Renal pelvis (tissue), 12 donors: ENCODE measurements at places on chromosomes 12 and 14.

DNA sequence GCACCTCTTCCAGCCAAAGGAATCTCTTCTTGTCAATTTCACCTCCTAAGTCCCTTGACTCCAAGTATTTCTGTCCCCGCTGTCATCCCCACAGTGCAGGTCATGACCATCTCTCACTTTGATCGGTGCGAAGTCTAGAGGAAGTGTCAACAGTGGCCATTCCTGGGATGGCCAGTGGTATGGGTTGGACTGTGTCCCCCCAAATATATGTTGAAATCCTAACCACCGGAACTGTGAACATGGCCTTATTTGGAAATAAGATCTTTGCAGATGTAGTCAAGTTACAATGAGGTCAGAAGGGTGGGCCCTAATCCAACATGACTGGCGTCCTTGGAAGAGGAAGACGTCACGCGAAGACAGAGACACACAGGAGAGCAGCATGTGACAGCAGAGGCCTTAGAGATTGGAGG, 155.9 kb upstream of the PRMT8 start:
- DNase-seq, result no peak

GRCh38 chr14:51593397-51593796, 58.3 kb upstream of the FRMD6 start:
- no peak for DNase-seq

DNA sequence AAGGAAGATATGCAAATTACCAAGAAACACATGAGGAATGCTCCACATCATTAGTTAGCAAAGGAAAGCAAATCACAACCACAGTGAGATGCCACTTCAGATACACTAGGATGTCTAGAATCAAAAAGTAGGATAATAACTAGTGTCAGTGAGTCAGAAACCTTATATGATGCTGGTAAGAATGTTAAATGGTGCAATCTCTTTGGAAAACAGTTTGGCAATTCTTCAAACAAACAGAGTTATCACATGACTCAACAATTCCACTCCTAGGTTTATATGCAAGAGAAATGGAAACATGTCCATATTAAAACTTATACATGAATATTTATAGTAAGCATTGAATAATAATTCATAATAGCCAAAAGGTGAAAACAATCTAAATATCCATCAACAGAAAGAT, 220.9 kb downstream of the FOXG1 start:
- no peak for DNase-seq

DNA sequence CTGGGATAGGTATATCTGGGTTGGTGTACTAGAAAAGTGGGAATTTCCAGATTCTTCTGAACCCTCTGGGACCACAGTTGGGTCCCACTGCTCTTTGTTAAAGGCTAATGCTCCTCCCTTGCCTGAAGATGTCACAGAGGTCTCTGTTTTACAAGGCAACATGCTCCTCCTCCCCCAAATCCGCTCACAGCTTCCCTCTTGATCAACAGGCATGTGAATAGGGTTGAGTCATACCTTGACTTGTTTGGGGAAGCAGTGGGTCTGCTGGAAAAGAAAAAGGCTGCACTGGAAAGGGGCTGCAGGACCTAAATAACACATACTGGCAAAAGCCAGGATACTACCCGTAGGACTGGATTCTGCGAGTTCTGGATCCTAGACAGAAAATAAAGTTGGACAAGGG, 165.4 kb upstream of the TMEM260 start:
- no peak for DNase-seq

- peak; percentile 8 for DNase-seq
Observed at GRCh38 chr12:72622556-72622955, 350.4 kb downstream of the TRHDE start.

GRCh38 chr14:99266181-99267178, 5.5 kb downstream of the BCL11B start:
- no peak for DNase-seq

- DNase-seq, result no peak
Observed at GRCh38 chr12:45418520-45418919, 202.6 kb downstream of the ANO6 start.

- no peak for DNase-seq
Observed at GRCh38 chr12:388012-388411, 1.1 kb downstream of the KDM5A start.

GRCh38 chr12:65603438-65604351, 220.6 kb upstream of the HMGA2 start:
- no peak for DNase-seq

- no peak for DNase-seq
Observed at GRCh38 chr12:87870061-87870460, 159.1 kb downstream of the C12orf50 start.

DNA sequence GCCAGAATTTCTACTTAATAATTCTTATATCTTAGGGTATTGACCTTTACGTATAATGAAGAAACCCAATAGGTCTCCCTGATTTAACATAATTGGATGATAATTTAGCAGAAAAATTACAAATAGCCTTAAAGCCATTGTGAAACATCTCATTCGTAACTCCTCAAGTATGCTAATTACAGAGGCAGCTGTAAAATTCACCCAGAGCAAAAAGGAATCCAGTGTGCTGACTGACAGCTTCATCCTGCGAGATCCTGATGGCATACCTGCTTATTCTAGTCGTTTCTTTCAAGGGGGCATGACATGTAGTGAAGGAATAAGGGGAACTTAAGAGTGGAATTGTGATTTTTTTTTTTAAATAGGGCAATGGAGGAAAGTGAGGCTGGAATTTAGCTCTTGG, 291.5 kb downstream of the FUT8 start:
- no peak for DNase-seq

- no peak for DNase-seq
Observed at GRCh38 chr14:42459171-42459685, 852.6 kb downstream of the LRFN5 start.

GRCh38 chr14:54562334-54562733, 4.6 kb upstream of the SAMD4A start:
- no peak for DNase-seq

GRCh38 chr12:62621101-62621638, 154.5 kb downstream of the MON2 start:
- no peak for DNase-seq

- DNase-seq, result no peak
Observed at GRCh38 chr12:93186131-93186530, 191.6 kb upstream of the NUDT4 start.

DNA sequence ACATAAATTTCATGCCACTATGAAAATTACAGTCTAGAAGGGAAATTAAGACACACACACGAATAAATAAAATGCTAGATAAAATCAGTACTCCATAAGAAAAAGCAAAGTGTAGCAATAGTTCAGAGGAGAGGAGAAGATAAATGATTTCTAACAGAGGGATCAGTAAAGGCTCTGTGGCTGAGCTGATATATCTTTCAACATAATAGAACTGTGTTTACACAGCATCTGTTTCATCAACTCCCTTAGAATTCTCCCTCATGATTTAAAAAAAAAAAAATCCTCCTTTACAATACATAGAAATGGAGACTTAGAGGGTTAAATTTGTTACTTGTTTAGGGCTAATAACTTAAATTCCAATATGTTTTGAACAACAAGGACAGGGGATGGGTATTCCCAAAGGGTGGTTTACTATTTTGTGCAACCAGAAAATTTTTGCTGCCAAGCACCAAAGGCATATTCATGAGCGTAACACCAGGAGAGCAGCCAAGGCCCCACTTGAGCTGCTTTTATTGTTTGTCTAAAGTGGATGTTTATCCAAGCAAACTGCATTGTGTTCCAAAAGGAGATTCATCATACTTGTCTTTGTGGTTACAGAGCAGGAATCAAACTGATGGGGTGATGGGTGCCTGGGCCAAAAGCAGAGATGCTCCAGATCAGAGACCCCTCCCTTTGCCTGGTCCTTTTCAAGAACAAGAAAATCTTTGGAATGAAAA, 162.7 kb downstream of the BMP4 start:
- DNase-seq, result peak; percentile 22
